Heart right ventricle (tissue), 16 donors: ENCODE measurements at places on chromosomes 4 and X. TPM values are rescaled to one million over a fixed set of nuclear protein-coding genes. Genes with fewer than 3 reads are reported as not detected.

TMEM150C gene
- 11.4 TPM for total RNA-seq

KLF8 gene
- 2.3 TPM for total RNA-seq

RBM46 gene
- not detected for total RNA-seq

CXorf49 gene
- not detected for total RNA-seq

CLDN34 gene
- total RNA-seq = not detected

MAGEA12 gene
- not detected for total RNA-seq

BEX5 gene
- 0.90 TPM for total RNA-seq

SYN1 gene
- 14.0 TPM for total RNA-seq

CSAG1 gene
- total RNA-seq = not detected

- no peak for DNase-seq
Measured at GRCh38 chr4:109408711-109409110, 24.9 kb upstream of the SEC24B start.

DNA sequence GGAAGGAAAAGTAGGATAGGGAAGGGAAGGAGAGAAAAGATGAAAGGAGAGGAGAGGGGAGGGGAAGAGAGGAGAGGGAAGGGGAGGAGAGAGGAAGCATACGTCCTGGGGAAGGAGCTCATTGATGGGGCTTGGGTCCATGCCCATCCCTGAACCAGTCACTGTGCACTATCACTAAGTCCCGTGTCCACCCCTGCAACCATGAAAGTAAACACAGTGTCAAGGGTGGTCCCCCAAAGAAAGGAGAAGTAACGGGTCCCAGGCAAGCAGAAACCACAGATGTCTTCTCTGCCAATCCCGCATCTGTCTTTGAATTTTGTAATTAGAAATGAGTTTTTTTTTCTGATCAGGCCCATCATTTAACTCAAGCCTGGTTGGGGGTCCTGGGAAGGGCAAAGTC, 55.2 kb downstream of the LGI2 start:
- no peak for DNase-seq

DNA sequence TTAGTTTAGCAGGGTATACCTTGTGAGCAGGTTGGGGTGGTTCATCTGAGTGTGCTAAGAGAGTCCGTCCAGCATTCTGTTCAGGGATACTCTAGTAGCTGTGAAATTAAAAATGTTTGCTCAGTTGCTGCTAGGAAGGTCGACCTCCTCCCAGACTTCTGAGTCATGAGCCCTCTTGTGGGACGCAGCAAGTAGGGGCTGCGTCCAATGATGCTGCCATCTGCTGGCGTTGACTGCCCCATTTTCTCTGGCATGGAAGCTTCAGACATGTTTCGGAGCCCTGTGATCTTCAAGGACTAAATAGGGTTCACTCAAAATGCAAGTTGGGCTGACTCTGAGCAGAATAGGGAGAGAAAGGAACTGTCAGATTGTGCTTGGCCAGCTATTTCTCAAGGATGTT, 201.0 kb upstream of the ARSJ start:
- DNase-seq = peak; percentile 17

GRCh38 chr4:8433136-8433535, 7.4 kb downstream of the ACOX3 start:
- no peak for DNase-seq

- DNase-seq = no peak
Measured at GRCh38 chr4:113801882-113802281, 40.3 kb upstream of the CAMK2D start.

DNA sequence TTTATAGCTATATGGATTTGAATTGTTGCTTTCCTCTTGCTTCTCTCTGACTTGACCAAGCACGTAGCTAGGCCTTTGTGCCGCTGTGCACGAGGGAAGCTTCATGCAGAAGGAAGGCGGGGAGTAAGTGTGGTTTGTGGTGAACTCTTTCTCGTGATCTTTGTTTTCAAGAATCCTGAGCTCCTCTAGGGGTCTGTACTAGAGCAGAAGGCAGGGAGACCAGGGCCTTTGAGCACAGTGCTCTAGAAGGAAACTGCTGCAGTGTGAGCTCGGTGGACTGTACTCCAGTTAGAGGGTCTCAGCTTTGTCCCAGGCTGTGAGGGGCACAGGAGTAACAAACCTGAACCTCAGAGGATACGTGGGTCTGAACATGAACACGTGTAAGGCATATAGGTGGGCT, 49.0 kb downstream of the AGA start:
- no peak for DNase-seq

DNA sequence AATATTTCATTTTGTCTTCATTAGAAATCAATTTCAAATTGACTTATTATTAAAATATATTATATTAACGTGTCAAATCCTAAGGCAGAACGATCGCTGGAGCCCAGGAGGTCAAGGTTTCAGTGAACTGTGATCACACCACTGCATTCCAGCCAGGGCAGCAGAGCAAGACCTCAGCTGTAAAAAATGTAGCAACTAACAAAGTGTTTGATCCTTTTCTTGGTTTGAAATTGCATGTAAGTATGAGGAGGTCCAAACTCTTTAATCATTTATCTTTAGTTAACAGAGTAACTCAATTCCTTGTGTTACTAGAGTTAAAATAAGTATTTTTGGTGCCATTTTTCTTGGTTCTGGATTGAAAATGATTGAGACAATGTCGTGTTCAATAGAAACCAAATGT, 1033.9 kb downstream of the NLGN4X start:
- DNase-seq = no peak

DNA sequence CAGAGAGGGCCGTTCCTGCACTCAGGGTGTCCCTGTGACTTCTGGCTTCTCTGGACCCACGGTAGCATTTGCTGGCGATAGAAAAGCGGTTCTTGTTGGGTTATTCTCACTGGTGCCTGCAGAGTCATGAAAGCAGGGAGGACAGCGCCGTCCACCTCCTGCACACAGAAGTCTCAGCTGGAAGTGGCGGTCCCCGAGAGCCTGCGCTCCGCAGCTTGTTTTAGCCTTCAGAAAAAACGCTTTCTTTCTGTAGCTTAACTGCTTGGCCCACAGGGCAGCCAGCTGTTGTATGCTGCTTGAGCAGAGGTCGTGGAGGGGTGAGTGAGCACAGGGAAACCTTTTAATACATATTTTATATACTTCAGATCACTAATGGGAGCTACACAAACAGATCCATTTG, 400.7 kb upstream of the FAT1 start:
- no peak for DNase-seq

DNA sequence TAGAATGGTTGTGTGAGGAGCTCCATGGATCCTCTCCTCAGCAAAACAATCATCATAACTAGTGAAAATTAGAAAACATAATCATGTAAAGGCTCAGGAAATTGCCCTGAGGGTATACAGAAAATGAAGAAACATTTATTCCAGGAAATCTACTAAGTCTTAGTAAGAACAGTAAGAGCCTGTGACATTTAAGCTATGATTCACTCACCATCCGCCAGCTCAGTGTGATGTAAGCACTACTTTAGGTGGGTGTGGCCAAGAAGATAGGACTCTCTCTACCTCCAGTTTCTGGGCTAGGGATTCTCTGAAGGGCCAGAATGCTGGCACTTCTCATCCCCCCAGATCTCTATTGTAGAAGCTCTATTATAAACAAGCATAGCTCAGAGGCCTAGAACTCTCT, 147.5 kb downstream of the DLG3 start:
- no peak for DNase-seq

GRCh38 chr4:108601532-108601931, 18.8 kb upstream of the RPL34 start:
- DNase-seq = no peak

- DNase-seq = no peak
Measured at GRCh38 chr4:4499438-4500123, 42.3 kb downstream of the STX18 start.

GRCh38 chr4:15402146-15402545, 25.7 kb upstream of the C1QTNF7 start:
- DNase-seq = no peak

DNA sequence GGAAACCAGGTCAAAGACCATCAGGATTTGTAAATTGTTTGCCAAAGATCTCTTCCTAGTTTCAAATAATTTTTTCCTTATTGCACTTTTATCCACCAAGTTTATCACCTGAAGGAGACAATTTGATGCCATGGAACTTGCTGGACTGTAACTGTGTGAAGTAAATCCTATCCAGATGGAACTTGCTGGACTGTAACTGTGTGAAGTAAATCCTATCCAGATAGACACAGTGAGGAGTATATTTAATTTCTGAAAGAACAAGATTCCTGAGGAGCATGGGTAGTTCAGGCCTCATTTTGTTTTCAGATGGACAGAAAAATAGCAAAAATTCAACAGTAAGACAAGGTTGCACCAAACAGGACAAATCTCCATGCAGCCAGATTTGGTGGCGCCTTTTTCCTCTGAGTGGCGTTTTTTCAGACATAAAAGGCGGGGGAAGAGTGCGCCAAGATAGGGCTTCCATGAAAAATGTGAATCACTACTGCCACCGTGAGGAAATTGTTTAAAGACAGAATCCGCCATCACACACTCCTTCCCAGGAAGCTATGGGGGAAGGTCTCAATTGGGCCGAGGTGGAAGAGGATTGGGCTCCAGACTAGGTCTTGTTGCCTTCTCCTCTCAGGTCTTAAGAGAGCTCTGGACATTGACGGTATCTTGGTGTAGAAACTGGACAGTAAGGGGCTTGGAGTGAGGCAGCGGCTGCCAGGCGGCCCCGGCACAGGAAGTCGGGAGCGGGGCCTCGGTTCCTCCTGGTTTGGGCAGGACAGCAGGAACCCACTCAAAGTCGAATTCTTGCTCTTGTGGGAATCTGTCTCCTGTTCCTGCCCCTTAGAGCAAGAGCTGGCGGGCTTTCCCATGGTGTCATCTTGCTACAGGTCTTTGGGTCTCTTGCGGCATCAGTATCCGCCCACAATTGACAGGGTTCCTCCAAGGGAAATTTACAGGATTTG, 234.7 kb downstream of the OR13H1 start:
- no peak for DNase-seq

DNA sequence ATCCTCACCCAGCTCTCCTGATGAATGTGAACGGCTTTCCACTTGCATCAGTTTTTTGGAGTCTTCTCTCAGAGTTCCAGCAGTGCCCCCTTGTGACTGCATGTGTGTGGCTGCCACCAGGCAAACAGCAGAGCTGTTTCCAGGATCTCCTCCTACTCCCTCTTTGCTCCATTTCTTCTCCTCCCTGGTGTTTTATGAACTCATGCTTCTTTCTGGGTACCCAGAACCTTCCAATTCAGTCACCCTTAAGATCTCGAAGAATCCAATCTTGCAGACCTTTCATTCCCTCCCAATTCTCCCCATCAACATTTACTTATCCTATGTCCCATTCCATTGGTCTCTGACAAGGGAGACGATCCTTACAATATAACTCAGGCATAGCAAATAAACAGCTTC, 6.8 kb upstream of the TCEANC start:
- DNase-seq = peak; percentile 55

- no peak for DNase-seq
Measured at GRCh38 chrX:134733591-134733990, 75.3 kb upstream of the PLAC1 start.

DNA sequence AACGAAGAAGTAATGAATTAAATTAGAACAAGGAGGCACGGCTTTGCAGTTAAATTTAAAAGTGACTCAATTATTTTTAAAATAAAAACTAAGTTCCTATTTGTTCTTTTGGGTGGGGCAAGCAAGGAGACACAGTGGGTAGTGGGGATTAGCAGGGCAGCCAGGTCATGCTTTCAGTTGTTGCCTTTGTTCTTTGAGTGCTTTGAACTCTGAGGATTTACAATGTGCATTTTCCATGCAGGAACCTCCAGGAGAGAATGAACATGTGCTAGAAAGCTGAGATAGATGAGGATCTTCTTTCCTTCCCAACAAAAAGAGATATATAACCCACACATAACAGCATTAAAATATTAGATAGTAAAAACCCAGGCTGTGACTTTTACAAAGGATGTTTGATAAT, 420.4 kb upstream of the CTSO start:
- DNase-seq = no peak

GRCh38 chr4:161540265-161540664, 623.5 kb downstream of the FSTL5 start:
- no peak for DNase-seq

GRCh38 chrX:130771648-130772047, 131.4 kb downstream of the ENOX2 start:
- no peak for DNase-seq

- no peak for DNase-seq
Measured at GRCh38 chr4:3329887-3330286, 37.1 kb downstream of the RGS12 start.

DNA sequence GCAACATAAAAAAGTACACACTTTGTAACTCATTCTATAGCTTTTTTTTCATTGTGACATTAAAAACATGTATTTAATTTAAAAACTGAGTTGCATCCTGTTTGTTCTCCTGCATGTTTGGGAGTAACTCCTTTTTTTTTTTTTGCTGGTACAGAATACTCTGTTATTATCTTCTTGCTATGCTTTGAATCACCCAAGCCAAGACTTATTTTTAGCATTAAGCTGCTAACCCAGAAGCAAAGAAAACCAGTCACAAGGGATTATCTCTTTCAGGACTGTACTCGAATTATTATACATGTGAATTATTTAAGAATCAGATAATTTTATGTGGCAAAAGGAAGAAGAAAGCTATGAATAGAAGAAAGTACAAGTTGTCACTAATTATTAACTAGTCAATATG, 194.9 kb downstream of the ADAMTS3 start:
- no peak for DNase-seq

GRCh38 chrX:134568285-134569016, 89.8 kb downstream of the PLAC1 start:
- no peak for DNase-seq

DNA sequence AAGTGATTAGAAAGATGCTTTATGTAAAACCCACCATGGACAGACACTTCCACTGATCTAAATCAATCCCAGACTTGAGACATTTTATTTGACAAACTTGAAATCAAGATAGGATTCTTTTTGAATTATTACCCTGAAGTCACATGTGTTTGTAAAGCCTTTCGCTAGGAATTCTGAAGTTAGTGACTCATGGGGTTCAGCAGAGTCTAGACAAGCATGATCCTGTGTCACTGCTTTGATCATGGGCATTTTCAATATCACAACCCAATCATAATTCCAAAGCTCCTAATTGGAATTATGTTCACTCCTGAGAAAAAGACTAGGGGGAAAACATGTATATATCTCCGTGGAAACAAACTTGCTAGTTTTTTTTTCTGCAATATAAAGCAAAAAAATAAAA, 67.5 kb upstream of the BMP3 start:
- no peak for DNase-seq

- DNase-seq = no peak
Measured at GRCh38 chr4:8015512-8015911, 75.9 kb upstream of the AFAP1 start.

GRCh38 chr4:155079871-155080270, 128.6 kb upstream of the NPY2R start:
- DNase-seq = no peak
